ENCODE measurements at places on chromosomes 7 and 10. TPM values are rescaled to one million over a fixed set of nuclear protein-coding genes. Genes with fewer than 3 reads are reported as not detected.

Gene TAS2R5
- total RNA-seq = 0.77 TPM

Gene NEUROD6
- total RNA-seq = not detected

Gene LUC7L2
- total RNA-seq = 44.7 TPM

Gene HABP2
- 0.19 TPM for total RNA-seq

Gene DPP6
- total RNA-seq = not detected

Gene PI4K2A
- total RNA-seq = 20.1 TPM

Gene BUB3
- 271 TPM for total RNA-seq

Gene BMPER
- total RNA-seq = 39.5 TPM

Gene MYO1G
- total RNA-seq = under 0.01 TPM

Gene ASZ1
- total RNA-seq = not detected

Gene GPR26
- total RNA-seq = not detected

Gene FAM180A
- 3.1 TPM for total RNA-seq

Gene PRPS1L1
- total RNA-seq = not detected

Gene ANXA11
- total RNA-seq = 55.6 TPM

Gene OGDH
- total RNA-seq = 102 TPM

Gene LRIT1
- total RNA-seq = not detected

Gene VPS37D
- 2.3 TPM for total RNA-seq

Gene MKI67
- total RNA-seq = 20.3 TPM

Gene GSTO2
- total RNA-seq = 2.3 TPM

Gene ATOH7
- 0.28 TPM for total RNA-seq

Gene RADIL
- total RNA-seq = 0.38 TPM

Gene FAM20C
- 43.3 TPM for total RNA-seq

Gene PPP1R17
- total RNA-seq = not detected

Gene OLAH
- 2.5 TPM for total RNA-seq

Measured in regular cardiac myocyte (primary cell).